ENCODE measurements at places on chromosomes 3 and 15. TPM values are rescaled to one million over a fixed set of nuclear protein-coding genes. Genes with fewer than 3 reads are reported as not detected.

The PDIA5 gene
- 82.0 TPM for total RNA-seq

The CP gene
- 22.3 TPM for total RNA-seq

The ECE2 gene
- not detected for total RNA-seq

The GNB4 gene
- total RNA-seq: 26.0 TPM

The CCDC13 gene
- total RNA-seq: 0.63 TPM

The APOD gene
- 9.6 TPM for total RNA-seq

The UQCRC1 gene
- total RNA-seq: 352 TPM

The ANKRD34C gene
- total RNA-seq: not detected

Data from hepatocyte (in vitro differentiated cells).